Gastrocnemius medialis (tissue), 4 donors: ENCODE measurements at places on chromosomes 1 and 21. TPM values are rescaled to one million over a fixed set of nuclear protein-coding genes. Genes with fewer than 3 reads are reported as not detected.

- DNase-seq: no peak
Measured at GRCh38 chr1:54421101-54421504, 14.9 kb upstream of the SSBP3 start.

DNA sequence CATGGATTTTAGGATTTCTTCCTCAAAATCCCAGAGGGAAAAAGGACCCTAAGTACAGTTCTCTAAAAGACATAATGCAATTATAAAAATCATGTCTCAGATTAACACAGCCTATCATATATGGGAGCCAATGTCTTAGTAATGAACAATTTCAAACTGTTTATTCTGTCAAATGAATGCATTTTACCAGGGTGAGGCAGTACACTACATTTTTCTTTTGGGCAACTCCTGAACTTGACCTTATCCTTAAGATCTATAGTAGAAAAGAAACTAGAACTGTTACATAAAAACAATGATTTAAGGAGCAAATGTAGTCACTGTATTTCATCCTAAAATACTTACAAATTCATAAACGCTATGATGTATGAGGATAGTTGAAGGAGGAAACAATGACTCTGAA, 226.3 kb upstream of the B3GALT2 start:
- no peak for DNase-seq

DNA sequence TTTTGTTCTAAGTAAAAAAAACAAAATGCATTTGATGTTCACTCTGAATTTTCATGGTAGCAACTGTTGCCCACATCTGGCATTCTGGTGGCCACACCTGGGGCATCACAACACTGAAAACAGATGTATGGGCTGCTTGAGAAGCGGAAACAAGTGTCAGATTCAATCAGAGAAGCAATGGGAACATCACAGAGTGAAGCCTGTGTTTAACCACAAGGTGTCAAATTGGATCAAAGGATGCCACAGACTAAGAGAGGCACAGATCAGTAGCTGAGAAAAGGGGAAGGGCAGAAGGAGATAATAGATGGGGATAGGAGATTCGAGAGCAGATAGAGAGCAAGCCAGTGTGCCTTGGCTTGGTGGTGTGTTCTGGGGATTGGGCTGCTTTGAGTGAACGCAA, 49.8 kb upstream of the MTF2 start:
- DNase-seq: no peak

NTMT2 gene
- not detected for total RNA-seq

TRMT13 gene
- 10.2 TPM for total RNA-seq
